ENCODE measurements at places on chromosomes 12 and 14.

DNA sequence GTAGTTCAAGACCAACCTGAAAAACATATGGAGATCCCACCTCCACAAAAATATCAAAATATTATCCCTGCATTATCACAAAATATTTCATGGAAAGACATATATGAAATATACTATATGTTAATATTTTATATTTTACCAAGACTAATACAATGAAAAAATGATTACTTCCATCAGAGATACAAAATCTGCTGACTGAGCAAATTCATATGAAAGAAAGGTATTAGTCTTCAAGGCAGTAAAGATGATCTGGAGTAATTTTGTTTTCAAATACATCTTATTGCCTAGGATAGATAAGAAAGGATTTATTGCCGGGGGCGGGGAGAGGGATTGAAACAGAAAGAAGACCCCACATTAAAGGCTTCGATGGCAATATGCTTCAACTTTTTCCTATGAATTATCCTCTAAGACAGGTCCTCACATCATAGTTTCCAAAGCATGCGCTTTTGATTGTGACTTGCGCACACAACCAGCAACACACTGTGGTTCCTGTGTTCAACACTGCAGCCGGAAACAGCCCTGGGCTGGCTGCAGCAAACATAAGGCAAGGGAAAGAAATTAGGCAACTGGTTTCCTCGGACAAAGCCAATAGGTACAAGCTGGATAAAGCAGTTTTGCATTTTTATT lies 83.2 kb downstream of the SPPL3 start:
- DNase-seq: no peak

GRCh38 chr12:79686171-79686570 lies 4.6 kb downstream of the PAWR start:
- no peak for DNase-seq

DNA sequence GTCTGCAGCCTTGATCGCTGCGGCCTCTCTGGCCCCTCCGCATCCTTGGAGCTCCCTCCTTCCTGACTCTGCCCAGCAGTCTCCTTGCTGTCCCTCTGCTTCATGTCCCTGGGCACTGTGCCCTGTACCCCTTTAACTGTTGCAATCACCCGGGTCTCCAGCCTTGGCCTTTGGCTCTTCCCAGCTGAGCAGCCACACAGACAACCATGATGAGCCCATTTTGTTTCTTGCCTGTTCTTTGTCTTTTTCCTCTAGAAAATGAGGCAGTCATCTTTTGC lies 40.6 kb upstream of the MEG3 start:
- DNase-seq: no peak

DNA sequence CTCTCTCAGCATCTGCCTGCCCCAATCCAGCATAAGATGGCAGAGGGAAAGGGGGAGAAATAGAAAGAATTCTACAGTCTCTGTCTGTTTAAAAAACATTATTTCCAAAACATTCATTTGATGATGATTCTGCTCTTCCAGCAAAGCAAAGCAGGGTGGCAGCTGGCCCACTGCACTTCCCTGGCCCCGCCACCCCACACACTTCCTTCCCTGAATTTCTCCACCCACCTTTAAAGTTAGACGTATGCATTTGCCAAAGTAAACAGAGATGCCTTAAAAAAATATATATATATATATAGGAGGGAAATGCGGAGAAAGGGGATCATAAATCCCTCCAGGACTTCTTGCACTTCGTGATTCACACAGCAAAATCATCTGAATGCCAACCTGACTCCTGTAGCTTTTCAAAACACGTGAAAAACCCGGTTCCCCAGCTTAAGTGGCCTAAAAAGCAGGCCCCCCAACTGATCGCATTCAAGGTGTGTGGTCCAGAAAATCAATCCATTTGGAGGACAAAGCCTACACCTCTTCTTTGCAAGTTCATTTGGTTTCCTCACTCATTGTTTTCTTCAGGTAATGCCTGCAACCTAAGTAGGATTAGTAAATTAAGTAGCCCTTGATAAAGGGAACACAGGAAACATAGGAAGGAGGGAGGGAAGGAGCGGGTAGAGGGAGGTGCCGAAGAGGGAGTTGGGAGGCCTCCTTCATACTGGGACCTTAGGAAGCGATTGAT lies 68.8 kb downstream of the LLPH start:
- no peak for DNase-seq

DNA sequence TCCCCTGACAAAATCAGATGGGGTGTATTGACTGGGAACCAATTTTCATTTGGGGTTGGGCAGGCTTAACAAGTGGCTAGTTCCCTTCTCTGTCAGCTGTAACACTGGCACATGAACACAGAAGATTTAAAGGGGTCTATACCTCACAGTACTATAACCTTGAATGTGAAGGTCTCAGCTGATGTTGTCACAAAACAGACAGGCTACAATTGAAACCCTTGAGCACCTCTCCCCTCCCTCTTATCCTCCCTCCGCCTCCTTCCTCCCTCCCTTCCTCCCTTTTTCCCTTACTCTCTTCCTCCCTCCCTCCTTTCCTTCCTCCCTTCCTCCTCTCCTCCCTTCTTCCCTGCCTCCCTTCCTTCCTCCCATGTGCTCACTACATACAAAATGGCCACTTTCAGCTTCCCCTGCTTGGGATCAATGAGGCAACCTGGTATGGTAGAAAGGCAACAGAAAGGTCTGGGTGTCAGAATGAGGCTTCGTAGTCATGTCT lies 262.4 kb downstream of the TTC6 start:
- no peak for DNase-seq

DNA sequence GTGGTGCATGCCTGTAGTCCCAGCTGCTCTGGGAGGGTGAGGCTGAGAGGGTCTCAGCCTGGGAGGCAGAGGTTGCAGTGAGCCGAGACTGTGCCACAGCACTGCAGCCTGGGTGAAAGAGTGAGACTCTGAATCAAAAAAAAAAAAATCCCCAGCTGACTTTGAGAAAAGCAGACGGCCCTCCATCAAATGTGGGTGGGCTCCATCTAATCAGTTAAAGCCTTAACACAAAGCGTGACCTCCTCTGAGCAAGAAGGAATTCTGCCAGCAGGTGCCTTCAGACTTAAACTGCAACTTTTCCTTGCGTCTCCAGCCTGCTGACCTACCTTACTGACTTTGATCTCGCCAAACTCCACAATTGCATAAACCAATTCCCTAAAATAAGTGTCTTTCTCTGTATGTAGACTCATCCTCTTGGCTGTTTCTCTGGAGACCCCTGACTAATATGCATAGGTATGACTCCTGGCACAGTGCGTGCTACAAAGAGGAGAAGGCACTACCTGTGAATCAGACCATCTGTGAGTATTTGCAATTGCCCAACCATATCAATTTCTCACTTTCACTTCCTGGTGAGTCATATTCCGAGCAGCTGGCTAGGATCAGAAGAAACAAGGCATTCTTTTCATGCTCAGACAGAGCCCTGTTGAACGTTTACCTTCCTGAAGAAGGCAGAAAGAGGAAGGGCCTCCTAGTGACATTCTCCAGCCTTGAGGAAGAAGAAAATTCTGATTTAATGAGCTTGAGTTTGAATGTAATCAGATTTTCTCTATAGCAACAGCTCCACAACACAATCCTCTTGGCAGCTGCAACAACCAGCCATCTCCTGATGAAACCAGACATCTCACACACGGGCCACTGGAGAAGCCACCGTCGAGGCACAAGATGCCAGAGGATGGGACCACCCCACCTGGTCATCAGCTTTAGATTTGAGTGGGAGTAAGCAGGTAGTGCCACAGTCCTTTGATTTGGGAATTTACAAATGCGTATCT lies 54.3 kb downstream of the CLMN start:
- no peak for DNase-seq

- peak; percentile 82 for DNase-seq
These were observed 6.0 kb downstream of the ZNF219 start for GRCh38 chr14:21092273-21093011.

- DNase-seq: no peak
These were observed 61.5 kb downstream of the PDE3A start for GRCh38 chr12:20429852-20430251.

GRCh38 chr12:53963434-53964314 lies 9.0 kb downstream of the HOXC12 start:
- no peak for DNase-seq

- DNase-seq: no peak
These were observed 380.5 kb upstream of the GARIN6 start for GRCh38 chr12:99267038-99267437.

DNA sequence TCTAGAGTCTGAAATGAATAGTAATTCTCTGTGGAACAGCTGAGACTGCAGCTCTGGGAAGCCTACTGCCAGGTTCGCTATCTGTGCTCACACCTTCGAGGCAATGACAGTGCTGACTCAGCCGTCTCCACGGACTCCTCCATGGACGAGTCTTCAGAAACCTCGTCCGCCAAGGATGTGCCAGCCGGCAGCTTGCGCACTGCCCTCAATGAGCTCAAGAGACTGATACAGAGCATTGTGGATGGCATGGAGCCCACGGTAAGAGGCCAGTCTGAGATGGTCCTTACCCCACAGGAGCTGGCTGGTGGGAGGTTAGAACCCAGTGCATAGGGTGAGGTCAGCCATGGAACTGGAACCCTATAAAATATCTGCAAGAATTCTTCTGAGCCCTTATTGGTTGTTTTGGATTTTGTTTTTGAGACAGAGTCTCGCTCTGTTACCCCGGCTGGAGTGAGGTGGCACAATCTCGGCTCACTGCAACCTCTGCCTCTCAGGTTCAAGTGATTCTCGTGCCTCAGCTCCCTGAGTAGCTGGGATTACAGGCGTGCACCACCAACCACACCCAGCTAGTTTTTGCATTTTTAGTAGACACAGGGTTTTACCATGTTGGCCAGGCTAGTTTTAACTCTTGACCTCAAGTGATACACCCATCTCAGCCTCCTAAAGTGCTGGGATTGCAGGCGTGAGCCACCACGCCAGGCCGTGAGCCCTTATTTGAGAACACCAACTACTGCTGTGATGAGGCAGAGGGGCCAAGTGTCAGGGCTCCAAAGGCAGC lies 43.9 kb downstream of the RAB35 start:
- no peak for DNase-seq

GRCh38 chr12:97944576-97944975 lies 482.0 kb downstream of the RMST start:
- no peak for DNase-seq

DNA sequence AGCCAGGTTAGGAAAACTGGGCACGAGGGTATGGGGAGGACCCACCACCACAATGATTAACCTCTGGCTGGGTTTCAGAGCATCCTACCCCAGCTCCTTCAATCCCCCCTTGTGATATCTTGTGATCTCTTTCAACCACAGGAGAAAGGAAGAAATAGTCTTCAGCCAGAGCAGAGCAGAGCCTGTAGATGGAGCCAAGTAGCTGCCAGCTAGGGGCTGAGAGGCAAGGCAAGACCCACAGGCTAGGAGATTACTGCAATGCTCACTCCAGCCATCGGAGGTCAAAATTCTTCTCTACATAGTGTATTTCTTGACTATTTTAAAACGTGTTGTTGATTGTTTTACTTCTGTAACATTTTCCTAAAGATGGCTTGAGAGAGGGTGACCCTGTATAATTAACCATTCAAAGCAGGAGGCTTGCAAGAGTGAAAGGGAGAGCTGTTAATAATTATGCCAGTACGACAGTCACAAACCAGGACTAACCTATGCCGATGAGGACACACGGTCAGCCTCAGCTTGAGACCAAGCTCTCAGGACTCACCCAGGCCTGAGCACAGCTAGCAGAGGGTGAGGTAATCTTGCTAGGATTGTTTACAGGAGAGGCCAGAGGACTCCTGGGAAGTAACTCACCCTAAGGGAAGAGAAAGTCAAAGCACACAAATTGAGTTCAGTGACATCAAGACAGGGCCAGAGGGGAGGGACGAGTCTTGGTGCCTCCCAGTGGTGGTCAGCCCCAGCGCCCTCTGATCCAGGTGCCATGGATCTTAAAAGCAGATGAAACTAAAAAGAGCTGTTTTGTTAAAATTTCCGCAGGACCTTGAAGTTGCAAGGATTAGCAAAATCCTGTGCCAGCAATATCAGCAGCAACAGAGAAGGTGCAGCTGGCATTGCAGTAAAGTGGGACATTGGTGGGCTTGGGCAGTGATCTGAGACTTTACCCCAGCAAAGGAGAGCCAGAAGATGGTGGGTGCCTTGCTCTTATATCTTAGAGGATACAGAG lies 29.8 kb upstream of the CDKN3 start:
- DNase-seq: no peak

GRCh38 chr12:59934486-59934885 lies 338.7 kb downstream of the SLC16A7 start:
- no peak for DNase-seq

DNA sequence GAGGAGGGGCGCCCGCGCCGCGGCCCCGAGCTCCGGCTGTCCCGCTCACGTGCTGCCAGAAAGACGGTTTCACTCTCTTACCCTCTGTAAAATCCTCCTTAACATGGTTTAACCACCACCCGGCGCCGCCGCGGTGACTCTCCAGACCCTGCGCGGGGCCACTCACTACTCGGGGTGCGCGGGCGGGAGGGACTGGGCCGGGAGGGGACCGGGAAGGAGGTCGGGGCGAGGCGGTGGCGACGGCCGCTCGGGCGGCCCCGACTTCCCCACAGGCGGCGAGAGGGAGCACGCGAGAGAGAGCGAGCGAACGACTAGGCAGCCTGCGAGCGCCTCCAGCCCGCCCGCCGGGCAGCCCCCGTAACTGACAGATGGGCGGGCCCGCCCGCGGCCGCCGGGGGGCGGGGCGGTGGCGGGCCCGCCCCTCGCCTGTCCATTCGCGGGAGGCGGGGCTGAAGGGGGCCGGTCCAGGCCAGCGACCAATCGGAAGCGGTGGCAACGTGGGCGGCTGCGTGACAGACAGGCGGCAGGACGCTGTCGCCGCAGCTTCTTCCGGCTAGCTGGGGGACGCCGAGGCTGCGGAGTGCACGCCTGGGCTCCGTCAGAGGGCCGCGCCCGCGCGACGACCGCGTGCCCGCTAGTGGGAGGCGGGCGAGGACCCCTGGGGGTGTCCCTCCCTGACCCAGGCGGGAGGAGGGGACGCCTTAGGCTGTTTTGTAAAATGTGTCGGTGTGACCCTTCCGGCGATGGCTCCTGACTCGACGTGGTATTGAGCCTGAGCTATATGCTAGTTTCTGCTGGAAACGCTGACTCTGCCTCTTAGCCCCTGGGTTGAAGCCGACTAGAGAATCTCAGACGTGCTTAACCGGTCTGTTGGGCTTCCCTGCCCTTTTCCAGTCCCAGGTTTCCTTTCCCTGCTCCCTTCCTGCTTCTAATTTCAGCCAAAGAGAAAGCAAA lies at the start of gene EEA1:
TSS of gene EEA1 (minus strand) at position 334 of the 954 bp plus-strand sequence. CDS start at position 105, 229 bp downstream.
- DNase-seq: peak; percentile 91
